ENCODE measurements at places on chromosomes 3 and 15.

DNA sequence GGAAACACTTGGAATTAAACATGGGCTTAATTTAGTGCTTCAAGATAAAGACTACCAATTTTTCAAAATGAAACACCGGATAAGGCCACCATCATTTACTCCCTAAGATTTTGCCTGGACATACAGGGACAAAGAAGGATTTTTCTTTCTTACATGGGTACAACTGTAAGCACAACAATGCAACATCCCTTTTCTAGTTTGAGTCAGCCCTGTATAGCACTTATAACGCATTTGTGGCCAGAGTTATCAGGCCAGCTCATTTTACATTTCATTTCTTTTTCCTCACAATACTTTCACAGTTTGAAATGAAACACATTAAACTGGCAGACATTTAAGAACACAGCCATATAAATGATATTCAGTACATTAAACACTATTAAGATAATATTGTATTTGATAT, 9.8 kb upstream of the SUCNR1 start:
- DNase-seq: no peak

DNA sequence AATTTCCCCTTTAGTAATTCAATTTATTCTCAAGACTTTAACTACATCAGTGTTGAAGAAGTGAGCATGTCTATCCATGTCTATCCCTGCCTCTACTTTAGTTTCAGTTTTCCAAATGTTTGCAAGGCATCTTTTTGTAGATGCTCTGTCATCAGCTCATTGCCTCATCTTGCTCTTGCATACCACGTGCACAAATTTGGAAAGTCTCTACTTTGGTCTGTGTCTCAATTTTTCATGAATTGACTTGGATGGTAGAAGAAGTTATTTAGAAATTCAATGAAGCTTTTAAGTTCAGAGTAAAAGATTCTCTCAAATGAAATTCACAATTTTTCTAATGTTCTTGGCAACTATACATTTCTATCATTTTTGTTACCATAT, 55.3 kb downstream of the CLDN1 start:
- DNase-seq: no peak

- peak; percentile 34 for DNase-seq
These were observed 589 bp downstream of the HERC1 start for GRCh38 chr15:63833021-63833696.

DNA sequence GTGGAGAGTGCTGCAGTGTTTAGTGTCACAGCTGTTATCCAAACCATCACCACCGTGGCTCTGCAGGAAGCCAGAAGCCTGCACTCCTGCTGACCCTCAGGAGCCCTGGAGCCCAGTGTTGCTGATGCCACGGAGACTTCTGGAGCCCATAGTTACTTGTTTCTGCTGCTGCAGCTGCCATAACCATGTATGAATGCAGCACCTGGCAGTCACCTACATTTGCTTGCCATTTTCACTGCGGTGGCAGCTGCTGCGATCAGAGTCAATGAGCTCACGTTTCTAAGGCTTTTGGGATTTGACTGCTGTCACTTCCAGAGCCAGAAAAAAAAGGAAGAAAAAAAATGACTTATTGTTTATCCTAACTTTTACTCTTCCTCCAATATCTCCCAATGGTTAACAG, 299.2 kb upstream of the THRB start:
- no peak for DNase-seq

DNA sequence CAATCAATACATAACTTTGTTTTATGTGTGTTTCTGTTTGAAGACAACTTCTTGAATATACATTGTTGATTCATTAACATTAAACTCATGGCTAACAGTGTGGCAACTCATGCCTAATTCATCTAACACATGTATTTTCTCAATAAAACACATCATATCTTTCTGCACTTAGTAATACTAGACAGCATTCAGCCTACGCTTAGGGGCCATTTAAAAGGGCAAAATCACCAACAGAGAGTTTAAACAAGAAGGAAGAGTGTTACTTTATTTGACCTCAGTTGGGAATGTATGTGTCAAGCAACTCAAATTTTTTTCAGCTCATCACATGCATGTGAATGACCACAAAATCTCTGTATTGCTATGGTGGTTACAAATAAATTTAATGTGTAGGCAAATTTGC, 128.8 kb upstream of the AADACL2 start:
- no peak for DNase-seq

GRCh38 chr15:95910643-95911212, 419.8 kb upstream of the NR2F2 start:
- no peak for DNase-seq

DNA sequence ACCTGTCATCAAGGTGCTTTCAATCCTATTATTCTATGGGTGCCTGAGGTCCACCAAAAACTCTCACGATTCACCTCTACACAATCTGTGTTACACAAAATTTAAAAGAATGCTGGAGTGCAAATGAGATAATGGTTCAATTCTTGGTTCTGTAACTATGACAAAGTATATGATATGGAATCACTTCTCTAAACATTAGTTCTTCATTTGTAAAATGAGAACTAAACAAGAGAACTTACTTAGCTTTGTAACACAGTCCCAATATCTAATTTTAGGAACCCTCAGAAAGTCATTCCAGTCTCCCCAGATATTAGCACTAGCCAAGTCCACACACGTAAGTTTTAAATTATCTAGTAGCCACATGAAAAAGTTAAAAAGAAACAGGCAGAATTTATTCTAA, 111.5 kb downstream of the TBL1XR1 start:
- DNase-seq: no peak

- DNase-seq: no peak
These were observed 12.4 kb downstream of the CIB1 start for GRCh38 chr15:90221246-90221900.
